ENCODE measurements at places on chromosomes 16 and 17.

GRCh38 chr17:82892899-82893565, 53.2 kb upstream of the ZNF750 start:
- peak; percentile 82 for DNase-seq

DNA sequence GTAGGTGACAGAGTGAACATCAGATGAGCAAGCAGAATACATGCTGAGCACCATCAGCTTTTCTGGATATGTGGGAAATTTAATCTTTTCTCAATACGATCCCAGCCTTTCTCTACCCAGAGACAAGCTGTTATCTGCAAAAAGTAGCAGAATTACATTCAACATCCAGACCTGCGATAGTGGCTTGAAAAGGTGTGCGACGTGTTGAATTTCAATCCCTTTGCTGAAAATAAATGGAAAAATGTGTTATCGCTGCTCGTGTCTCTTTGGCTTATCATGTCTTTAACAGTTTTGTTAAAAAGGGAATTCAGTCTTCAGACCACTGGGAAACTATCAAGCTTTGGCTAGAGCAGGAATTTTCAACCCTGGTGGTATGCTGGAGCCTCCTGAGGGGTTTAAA, 98.8 kb upstream of the FAM20A start:
- no peak for DNase-seq

GRCh38 chr16:89828870-89829629, 775 bp downstream of the SPIRE2 start:
- DNase-seq: peak; percentile 63

- no peak for DNase-seq
Observed at GRCh38 chr16:82252582-82252981, 82.6 kb upstream of the MPHOSPH6 start.

GRCh38 chr16:74793571-74793970, 19.0 kb upstream of the FA2H start:
- no peak for DNase-seq

DNA sequence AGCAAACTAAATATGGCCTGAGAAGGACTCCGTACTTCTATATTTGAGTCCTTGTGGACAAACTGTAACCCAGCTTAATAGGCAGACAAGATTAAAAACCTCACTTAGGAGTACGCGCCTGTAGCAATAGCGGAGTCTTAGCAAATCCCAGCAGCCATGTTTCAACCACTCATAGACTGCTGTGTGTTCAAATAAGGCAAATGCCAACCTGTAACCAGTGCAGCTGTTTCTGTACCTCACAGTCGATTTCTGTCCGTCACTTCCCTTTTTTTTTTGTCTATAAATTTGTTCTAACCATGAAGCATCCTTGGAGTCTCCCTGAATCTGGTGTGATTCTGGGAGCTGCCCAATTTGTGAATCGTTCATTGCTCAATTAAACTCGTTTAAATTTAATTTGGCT, 30.2 kb downstream of the TANC2 start:
- no peak for DNase-seq

DNA sequence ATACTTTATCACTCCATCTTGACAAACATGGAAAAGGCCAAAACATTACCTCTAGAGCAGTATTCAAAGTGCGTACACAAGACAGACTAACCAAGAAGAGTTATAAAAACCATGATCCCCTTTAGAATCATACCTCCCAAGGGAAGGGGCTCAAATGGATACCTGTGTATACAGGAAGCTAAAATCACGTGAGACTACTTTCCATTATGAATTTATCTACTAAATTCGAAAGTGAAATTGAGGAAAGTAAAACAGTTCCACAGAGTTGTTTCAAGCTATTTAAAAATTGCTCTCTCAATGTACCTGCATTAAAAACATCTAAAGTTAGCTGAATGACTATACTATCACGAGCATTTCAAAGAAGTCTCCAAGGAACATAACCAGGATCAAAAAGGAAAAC, 32.7 kb downstream of the AP1G1 start:
- DNase-seq: no peak

DNA sequence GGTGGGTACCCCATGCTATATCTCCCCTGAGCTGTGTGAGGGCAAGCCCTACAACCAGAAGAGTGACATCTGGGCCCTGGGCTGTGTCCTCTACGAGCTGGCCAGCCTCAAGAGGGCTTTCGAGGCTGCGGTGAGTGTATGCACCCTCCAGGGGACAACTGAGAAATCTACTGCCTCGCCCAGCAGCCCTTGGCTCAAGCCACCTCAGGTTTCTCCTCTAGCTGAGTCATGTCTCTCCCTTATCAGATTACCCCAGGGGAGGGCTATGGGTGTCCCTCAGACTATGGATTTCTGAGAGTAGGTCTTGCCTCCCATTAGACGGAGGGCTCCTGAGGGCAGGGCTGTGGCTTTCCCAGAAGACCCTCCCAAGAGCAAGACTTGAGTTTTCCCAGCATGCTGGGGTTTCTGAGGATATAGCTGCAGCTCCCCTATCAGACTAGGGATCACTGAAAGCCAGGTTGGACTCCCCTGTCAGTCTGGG, 6.7 kb downstream of the NEK8 start:
- DNase-seq: no peak
